Epithelial cell of proximal tubule (primary cell): ENCODE measurements at places on chromosomes 13 and 19. TPM values are rescaled to one million over a fixed set of nuclear protein-coding genes. Genes with fewer than 3 reads are reported as not detected.

GJA3 gene
- total RNA-seq, result 0.14 and 0.58 TPM in 2 replicates

SERTAD1 gene
- 14.2 and 14.5 TPM in 2 replicates for total RNA-seq

LPAR6 gene
- 2.1 and 2.4 TPM in 2 replicates for total RNA-seq

- no peak for DNase-seq
Observed at GRCh38 chr19:23116802-23117571, at the start of gene ZNF730. Gene ZNF730, plus strand, starts transcription at chr19:23117025. Its CDS starts 149 bp downstream, at chr19:23117174.

DNA sequence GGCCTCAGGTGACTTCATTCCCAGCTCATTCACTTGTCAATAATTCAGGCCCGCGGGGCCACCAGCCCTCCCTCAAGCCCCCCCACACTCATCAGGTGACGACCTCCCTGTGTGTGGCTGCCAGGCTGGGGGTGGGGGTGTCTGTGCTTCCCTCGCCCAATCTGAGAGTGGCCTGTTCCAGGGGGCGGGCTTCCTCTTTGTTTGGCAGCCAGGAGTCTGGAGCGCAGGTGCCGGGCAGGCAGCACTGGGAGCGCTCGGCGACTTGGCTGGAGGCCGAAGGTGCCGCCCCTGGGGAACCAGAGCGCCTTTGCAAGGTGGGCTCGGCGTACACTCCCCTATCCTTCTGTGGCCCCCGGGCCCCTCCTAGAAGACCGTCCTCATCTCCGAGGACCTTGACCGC is 5.4 kb upstream of the ZNF98 start:
- no peak for DNase-seq

- no peak for DNase-seq
Observed at GRCh38 chr13:59519819-59520218, 643.9 kb downstream of the DIAPH3 start.

GRCh38 chr13:108508263-108508662 is 121.1 kb upstream of the MYO16 start:
- no peak for DNase-seq

DNA sequence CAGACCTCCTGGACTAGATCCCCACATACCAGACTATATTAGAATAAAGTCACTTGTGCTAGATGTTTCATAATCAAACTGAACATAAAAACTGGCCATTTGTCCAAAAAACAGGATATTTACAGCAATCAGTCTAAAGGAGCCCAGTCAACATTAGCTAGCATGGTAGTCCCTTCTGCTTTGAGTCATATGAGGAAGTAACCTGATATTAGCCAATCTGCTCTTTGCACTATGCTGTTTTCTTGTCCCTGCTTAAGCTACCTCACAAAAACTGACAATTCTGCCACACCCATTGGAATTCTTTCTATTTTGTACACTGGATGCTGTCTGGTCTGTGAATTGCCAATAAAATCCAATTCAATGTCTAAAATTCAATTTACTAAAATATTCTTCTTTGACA is 1824.2 kb downstream of the OLFM4 start:
- DNase-seq, result no peak
